ENCODE measurements at places on chromosomes 12 and 14.

- DNase-seq, result no peak
Measured at GRCh38 chr12:42979746-42980145, 390.2 kb upstream of the PRICKLE1 start.

DNA sequence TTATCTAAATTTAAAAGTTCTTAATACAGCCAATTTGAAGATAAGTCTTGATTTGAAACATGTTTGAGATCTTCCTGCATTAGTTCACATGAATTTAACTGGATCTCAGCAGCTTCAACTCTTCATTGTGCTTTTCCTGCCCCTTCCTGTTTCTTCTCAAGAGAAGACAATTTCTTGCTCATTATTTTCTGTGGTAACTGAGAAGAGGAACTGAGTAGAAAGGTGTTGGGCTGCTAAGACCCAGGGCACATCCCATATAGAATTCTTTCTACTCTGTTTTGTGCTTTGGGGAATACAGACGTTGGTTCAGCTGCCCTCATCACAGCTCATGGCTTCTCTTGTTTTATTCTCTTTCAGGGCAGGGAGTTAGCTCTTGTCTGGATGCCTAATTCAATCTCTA, 110.2 kb downstream of the SNAPC1 start:
- DNase-seq, result no peak

- DNase-seq, result no peak
Measured at GRCh38 chr12:20950248-20950647, 139.7 kb downstream of the SLCO1B3 start.

DNA sequence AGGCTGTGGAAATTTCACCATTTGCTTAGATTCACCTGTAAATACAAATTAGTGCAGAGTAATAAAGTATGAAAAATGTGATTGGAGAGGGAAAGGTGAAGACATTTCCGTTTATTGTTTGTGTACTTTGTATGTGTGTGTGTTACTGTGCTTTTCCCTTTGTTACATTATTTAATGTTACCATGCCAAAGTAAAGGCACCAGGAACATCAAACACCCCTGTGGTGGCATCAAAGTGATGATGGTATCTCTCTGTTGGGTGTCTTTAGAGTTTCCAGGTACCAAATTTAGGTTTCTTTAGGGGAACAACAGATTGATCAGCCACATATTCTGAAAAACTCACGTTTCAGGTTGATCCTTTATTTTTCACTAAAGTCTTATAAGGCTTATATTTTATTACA, 189.0 kb upstream of the FBXO33 start:
- no peak for DNase-seq

DNA sequence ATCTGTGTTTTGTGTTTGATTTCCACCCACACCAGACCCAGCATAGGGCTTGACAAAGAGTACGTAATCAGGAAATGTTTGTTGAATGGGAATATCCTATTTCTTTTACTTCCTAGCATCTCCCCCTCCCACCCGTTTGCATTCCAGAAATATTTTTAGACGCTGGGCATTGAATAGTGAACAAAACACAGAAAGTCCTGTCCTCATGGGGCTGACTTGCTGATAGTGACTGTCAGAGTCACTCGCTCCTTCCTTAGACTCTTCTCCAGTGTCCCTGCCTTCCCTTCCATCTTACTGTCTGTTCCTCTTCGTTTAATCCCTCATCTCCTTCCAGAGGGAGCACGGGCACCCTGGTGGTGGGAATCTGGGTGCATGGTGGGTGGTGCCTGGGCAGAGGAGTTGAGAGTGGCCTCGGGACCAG, 53.6 kb downstream of the SLC25A47 start:
- DNase-seq, result no peak

GRCh38 chr14:75548544-75548943, 26.3 kb downstream of the BATF start:
- DNase-seq, result no peak

GRCh38 chr14:69816216-69816615, 19.2 kb upstream of the SLC10A1 start:
- DNase-seq, result no peak

- DNase-seq, result no peak
Measured at GRCh38 chr12:25518512-25518911, 34.6 kb downstream of the LMNTD1 start.

DNA sequence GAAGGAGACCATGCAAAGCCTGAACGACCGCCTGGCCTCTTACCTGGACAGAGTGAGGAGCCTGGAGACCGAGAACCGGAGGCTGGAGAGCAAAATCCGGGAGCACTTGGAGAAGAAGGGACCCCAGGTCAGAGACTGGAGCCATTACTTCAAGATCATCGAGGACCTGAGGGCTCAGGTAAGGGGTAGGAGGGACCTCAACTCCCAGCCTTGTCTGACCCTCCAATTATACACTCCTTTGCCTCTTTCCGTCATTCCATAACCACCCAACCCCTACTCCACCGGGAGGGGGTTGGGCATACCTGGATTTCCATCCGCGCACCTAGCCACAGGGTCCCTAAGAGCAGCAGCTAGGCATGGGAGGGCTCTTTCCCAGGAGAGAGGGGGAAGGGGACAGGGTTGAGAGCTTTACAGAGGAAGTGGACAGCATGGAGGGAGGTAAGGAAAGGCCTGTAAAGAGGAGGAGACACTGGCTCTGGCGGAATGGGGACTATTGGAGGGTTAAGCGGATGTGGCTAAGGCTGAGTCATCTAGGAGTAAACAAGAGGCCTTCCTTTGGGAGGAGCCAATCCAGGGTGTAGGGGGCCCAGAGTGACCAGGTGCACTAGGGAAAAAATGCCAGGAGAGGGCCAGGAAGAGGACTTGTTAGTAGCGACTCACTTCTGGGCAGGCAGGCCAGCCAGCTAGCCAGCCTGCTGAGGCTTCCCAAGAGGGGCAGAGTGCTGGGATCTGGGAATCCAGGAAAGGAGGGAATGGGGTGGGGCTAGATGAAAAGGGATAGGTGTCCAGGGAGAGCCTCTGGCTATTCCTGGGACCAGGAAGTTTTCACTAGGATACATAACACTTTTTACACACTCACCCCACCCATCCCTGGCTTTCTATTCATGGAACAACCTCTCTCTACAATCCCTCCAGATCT, 754 bp downstream of the KRT18 start:
- DNase-seq, result no peak

DNA sequence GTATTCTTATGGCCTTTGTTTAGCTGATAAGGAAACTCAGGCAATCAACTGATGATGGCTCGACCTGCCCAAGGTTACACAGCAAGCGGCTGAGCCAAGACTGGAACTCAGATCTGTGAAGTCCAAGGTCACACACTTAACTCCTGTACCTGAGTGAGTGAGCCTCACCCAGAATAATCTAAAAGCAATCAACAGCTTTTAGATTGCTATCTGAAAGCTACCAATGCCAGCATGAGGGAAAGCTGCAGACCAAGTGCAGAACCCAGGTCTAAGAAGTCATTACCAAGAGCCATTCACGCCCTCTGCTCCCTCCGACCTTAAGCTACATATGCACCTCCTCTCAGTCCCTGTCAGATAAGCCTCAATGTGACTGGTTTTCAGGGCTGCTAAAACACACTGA, 12.1 kb downstream of the APPL2 start:
- DNase-seq, result no peak

GRCh38 chr12:97552410-97553121, 90.0 kb downstream of the RMST start:
- DNase-seq, result no peak

GRCh38 chr12:92624236-92624635, 78.6 kb upstream of the PLEKHG7 start:
- no peak for DNase-seq

DNA sequence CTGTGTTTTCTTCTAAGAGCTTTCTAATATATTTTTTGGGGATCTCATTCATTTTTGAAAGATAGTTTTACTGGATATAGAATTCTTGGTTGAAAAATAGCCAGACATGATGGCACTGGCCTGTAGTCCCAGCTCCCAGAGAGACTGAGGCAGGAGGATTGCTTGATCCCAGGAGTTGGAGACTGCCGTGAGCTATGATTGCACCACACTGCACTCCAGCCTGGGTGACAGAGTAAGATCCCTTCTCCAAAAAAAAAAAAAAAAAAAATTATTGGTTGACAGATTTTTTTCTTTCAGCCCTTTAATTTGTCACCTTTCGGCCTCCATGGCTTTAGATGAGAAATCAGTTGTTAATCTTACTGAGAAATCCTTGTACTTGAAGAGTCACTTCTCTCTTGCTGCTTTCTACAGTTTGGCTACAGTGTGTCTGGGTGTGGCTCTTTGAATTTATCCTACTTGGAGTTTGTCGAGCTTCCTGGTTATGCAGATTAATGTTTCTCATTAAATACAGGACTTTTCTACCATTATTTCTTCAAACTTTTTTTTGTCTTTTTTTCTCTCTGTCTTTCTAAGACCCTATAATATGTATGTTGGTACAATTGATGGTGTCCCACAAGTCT, 60.2 kb upstream of the AMN start:
- no peak for DNase-seq

GRCh38 chr12:47236109-47236714, 156.5 kb upstream of the AMIGO2 start:
- DNase-seq, result no peak

DNA sequence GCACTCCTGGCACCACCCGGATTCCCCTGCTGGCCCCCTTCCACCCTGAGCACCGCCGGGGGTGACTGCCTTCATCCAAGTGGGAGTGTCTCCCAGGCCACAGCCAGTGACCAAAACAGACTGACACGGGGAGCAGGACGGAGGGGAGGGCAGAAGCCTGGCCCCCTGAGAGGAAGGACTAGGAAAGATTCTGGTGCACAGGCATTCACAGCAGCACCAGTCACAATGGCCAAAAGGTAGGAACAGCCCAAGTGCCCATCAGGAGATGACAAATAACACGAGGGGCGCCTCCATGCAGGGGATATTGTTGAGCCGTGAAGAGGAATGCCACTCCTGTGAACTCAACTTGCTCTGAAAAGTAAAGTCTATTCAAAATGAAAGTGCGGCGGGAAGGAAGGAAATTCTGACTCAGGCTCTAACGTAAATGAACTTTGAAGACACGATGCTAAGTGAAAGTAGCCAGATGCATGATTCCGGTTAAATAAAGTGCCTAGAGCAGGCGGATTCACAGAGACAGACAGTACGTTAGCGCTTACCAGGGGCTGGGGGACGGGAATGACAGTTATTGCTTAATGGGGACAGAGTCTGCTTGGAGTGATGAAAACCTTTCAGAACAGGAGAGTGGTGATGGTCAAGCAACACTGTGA, 146.1 kb upstream of the NCOR2 start:
- no peak for DNase-seq

- no peak for DNase-seq
Measured at GRCh38 chr14:60775296-60775695, 40.7 kb downstream of the MNAT1 start.

- no peak for DNase-seq
Measured at GRCh38 chr12:104280111-104280510, 23.4 kb upstream of the EID3 start.

GRCh38 chr12:31246470-31246850, 79.5 kb downstream of the SINHCAF start:
- no peak for DNase-seq

- no peak for DNase-seq
Measured at GRCh38 chr14:86646696-86647690, 1117.0 kb downstream of the FLRT2 start.

DNA sequence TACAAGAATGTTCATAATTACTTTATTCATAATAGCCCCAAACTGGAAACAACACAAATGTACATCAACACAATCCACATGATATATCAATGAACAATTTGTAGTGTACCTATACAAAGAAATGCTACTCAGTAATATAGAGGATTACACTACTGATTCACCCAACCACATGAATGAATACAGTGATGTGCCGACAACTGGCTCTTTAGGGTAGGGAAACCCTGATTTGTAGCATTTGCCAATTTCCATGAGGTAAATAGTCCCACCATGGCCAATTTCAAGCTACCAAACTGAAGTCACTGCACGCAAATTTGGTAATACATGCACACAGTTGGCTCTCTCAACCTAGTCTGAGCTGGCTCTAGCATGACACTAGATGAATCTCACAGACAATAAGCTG, 190.4 kb upstream of the KRR1 start:
- DNase-seq, result no peak

DNA sequence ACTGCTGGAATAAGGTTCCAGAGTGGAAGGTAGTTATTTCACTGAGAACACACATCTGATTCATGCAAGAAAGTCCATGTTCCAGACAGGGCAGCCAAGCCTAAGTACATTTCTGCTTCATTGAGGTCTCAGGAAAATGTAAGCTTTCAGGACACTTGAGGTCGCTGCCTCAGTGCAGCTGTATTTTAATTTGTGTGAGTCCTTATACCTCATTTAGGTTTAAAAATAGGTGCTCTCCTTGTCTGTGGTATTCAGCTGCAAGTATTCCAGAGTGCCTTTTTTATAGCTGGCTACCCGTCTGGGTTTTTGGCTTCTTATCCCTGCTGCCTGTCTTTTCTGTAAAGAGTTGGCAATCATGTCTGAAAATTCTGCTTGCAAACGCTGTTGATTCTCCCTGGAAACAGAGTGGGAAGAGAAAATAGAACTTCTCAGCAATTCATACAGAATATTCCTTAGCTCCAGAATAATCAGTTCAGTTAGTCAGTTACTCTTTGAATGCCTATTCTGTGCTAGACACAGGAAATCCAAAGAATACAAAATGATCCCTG, 45.3 kb upstream of the PLBD1 start:
- no peak for DNase-seq

DNA sequence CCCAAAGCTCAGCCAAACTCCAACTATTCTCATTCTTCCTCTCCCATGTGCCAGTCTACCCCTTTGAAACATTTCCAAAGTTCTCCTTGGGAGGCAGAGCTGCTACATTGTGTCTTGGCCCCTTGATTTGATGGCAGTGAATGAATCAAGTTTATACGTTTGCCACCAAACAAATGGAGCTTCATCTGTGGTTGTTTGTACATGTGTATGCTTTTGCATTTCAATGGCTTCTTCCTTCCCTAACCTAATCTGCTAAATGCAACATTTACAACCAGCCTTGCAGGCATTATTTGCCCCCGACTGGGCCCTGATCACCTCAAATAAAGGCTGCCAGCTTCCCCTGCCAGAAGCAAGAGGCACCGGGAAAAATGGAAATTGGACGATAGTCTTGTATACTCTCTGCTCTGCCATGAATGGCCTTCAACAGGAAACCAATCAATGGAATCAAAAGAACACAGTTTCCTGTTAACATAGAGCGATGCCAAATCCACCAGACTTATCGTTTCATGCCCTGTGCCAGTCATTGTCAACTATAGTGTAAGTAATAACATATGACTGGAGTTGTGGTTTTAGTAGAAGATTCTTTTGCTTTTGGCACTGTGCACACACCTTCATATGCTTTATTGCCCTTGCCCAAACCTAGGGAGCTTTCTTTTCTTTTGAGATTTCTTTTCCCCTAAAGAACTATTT, 97.8 kb downstream of the TMEM30B start:
- no peak for DNase-seq

GRCh38 chr14:21525571-21525961, 580 bp downstream of the SALL2 start:
- no peak for DNase-seq
